ENCODE measurements at places on chromosomes 1 and 21. TPM values are rescaled to one million over a fixed set of nuclear protein-coding genes. Genes with fewer than 3 reads are reported as not detected.

- no peaks in the 10 kb centered on the region for H3K36me3 ChIP-seq
- H3K4me1 ChIP-seq: peaks cover 12% of the 10 kb centered on the region
- H3K27ac ChIP-seq: no peak overlapping the region
These were observed 12.0 kb downstream of the PROK1 start for GRCh38 chr1:110462964-110463363.

- H3K27me3 ChIP-seq: no peaks in the 10 kb centered on the region
- peak overlapping the region; percentile 81 for H3K27ac ChIP-seq
- no peak for DNase-seq
- no peaks in the 10 kb centered on the region for H3K36me3 ChIP-seq
- peak overlapping the region; percentile 97 for H3K4me3 ChIP-seq
- peaks cover 24% of the 10 kb centered on the region for H3K4me1 ChIP-seq
These were observed 456 bp upstream of the SMYD2 start for GRCh38 chr1:214280386-214281020.

GRCh38 chr1:15843826-15844572, 3.5 kb upstream of the SPEN start:
- H3K4me3 ChIP-seq: no peak overlapping the region
- no peak for DNase-seq
- H3K4me1 ChIP-seq: peaks cover 18% of the 10 kb centered on the region
- no peak overlapping the region for H3K27ac ChIP-seq

Gene NPHP4
- total RNA-seq: 11.3 TPM

DNA sequence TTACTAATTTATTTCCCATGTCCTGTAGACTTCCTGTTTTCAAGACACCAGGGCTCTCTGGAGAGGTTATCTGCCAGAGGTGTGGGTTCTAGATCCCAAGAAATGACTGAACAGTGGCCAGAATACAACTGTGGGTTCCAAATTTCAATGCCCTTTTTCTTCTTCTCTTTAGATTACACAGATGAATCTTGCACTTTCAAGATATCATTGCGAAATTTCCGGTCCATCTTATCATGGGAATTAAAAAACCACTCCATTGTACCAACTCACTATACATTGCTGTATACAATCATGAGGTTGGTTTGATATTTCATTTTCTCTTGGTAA, 15.0 kb downstream of the IFNAR2 start:
- no peak overlapping the region for H3K27ac ChIP-seq
- H3K4me3 ChIP-seq: no peak overlapping the region

GRCh38 chr1:78493451-78493850, 2.7 kb downstream of the PTGFR start:
- no peak overlapping the region for H3K4me3 ChIP-seq
- H3K27ac ChIP-seq: peak overlapping the region; percentile 77
- no peaks in the 10 kb centered on the region for H3K36me3 ChIP-seq
- no peaks in the 10 kb centered on the region for H3K27me3 ChIP-seq

Gene FCRL1
- 0.49 TPM for total RNA-seq

Gene LCE1F
- not detected for total RNA-seq

- peak overlapping the region; percentile 94 for H3K27ac ChIP-seq
- H3K4me1 ChIP-seq: peaks cover 41% of the 10 kb centered on the region
- DNase-seq: no peak
- H3K4me3 ChIP-seq: no peak overlapping the region
- no peaks in the 10 kb centered on the region for H3K36me3 ChIP-seq
These were observed 9.6 kb downstream of the BTBD19 start for GRCh38 chr1:44817771-44818495.

- H3K27me3 ChIP-seq: no peaks in the 10 kb centered on the region
- no peaks in the 10 kb centered on the region for H3K4me1 ChIP-seq
- no peak overlapping the region for H3K4me3 ChIP-seq
- H3K36me3 ChIP-seq: no peaks in the 10 kb centered on the region
- DNase-seq: no peak
- no peak overlapping the region for H3K27ac ChIP-seq
These were observed 90.3 kb downstream of the DISP1 start for GRCh38 chr1:222905151-222905550.

Gene ECM1
- 130 TPM for total RNA-seq

GRCh38 chr1:200081969-200082245, 54.4 kb downstream of the NR5A2 start:
- no peak for DNase-seq
- H3K27ac ChIP-seq: no peak overlapping the region
- no peaks in the 10 kb centered on the region for H3K4me1 ChIP-seq
- H3K36me3 ChIP-seq: no peaks in the 10 kb centered on the region
- no peak overlapping the region for H3K4me3 ChIP-seq

DNA sequence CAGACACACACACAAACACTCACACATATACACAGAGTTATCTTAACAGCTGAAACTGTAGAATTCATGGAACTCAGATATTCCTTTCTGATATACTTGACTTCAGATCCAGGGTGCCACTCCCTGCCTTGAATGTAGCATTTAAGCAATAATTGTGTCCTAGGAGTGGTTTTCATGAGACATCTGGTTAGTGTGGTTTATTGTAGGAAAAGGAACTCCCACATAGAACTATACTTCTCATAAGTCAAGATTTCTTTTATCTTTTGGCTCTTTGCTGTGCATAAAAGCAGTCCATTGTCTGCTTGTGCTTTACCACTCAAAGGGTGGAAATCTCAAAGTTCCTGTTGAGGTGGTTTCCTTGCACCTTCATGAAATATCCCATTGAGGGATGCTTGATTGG, 272.6 kb upstream of the SGIP1 start:
- H3K4me3 ChIP-seq: no peak overlapping the region
- no peaks in the 10 kb centered on the region for H3K36me3 ChIP-seq
- H3K27me3 ChIP-seq: no peaks in the 10 kb centered on the region
- DNase-seq: no peak

Gene HSD3B2
- total RNA-seq: 10.1 TPM

- DNase-seq: no peak
- no peaks in the 10 kb centered on the region for H3K27me3 ChIP-seq
- H3K27ac ChIP-seq: no peak overlapping the region
- no peaks in the 10 kb centered on the region for H3K36me3 ChIP-seq
- H3K4me1 ChIP-seq: no peaks in the 10 kb centered on the region
These were observed 88.2 kb upstream of the PALMD start for GRCh38 chr1:99557546-99558202.

Gene NMNAT2
- 1.7 TPM for total RNA-seq

Gene IGSF8
- 21.6 TPM for total RNA-seq

GRCh38 chr1:151516031-151516511, 4.9 kb downstream of the CGN start:
- H3K4me1 ChIP-seq: peaks cover 20% of the 10 kb centered on the region
- no peaks in the 10 kb centered on the region for H3K36me3 ChIP-seq
- H3K27me3 ChIP-seq: no peaks in the 10 kb centered on the region
- no peak overlapping the region for H3K27ac ChIP-seq

- H3K36me3 ChIP-seq: no peaks in the 10 kb centered on the region
- H3K27me3 ChIP-seq: no peaks in the 10 kb centered on the region
- no peak for DNase-seq
These were observed 10.8 kb upstream of the ETS2 start for GRCh38 chr21:38794978-38795377.

Gene LCE1A
- total RNA-seq: not detected

Gene DLGAP3
- not detected for total RNA-seq

DNA sequence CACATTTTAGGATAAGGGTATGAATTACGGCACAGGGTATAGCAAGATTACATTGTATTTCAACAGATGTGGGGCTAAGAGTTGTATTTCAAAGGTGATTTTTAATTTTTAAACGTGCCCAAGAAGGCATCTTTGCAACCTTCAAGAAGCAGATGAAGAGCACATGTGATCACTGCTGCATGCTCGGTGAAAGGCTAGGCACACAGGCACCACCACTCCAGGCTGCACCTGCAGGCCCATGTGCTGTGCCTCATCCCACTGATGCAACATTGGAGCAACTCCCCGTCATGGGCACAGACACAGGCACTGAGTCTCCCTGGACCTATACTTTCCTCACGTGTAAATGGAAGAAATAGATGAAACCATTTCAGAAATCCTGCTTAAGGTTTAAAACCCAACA, 23.5 kb downstream of the UBE2G2 start:
- H3K27ac ChIP-seq: no peak overlapping the region
- H3K4me3 ChIP-seq: no peak overlapping the region
- H3K36me3 ChIP-seq: peaks cover 20% of the 10 kb centered on the region
- peaks cover 11% of the 10 kb centered on the region for H3K4me1 ChIP-seq
- H3K27me3 ChIP-seq: no peaks in the 10 kb centered on the region

DNA sequence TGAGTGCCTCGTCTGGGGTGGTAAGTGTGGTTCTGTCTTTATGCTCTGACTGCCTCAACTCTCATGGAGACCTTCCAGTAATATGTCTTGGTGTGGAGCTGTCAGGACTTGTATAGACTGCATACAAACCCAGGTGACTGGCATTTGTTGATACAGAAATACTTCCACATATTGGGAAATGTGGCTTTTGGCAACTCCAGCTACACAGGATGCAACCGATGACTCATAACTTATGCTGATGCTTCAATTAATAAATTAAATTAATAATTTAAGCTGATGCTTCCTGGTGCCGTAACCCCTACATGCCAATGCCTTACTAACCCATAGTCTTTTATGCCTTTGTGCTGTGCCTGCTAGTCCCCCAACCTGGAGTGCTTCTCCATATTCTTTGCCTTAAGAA, 72.3 kb upstream of the ARTN start:
- H3K4me3 ChIP-seq: no peak overlapping the region
- no peaks in the 10 kb centered on the region for H3K27me3 ChIP-seq
- peaks cover 28% of the 10 kb centered on the region for H3K4me1 ChIP-seq
- DNase-seq: no peak

Gene CHODL
- total RNA-seq: 3.2 TPM

GRCh38 chr21:45322231-45322959, 34.7 kb upstream of the POFUT2 start:
- H3K27me3 ChIP-seq: no peaks in the 10 kb centered on the region
- H3K27ac ChIP-seq: peak overlapping the region; percentile 29
- no peak for DNase-seq
- no peak overlapping the region for H3K4me3 ChIP-seq
- H3K4me1 ChIP-seq: peaks cover 69% of the 10 kb centered on the region

Gene PFDN2
- total RNA-seq: 47.1 TPM
